ENCODE measurements at places on chromosomes 3 and 15.

DNA sequence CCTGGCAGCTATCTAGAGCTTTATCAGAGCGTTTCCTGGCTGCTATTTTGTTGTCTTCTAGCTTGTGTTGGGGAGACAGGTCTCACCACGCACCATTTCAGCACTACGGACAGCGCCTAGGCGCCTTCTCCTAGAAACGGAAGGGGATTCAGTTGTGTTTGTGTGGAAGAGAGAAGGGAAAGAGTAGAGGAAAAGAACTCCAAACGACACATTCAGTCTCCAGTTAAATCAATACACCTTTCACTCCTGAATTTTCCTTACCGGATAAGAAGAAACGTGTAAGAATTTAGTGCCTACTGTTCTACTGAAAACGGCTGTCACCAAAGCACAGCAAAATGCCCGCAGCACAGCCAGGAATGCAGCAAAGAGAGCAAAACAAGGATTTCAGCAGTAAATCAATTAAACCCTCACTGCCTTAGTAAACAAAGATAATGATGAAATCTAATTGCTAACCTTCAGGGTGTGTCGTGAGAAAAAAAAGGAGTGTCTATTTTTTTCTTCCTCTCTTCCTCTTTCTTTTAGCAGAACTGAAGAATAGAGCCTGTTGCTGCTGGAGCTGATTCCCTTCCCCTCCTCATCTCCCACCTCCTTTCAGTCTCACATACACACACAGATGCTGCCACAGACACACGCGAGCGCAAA lies 412 bp upstream of the CTXN2 start:
- no peak for DNase-seq

DNA sequence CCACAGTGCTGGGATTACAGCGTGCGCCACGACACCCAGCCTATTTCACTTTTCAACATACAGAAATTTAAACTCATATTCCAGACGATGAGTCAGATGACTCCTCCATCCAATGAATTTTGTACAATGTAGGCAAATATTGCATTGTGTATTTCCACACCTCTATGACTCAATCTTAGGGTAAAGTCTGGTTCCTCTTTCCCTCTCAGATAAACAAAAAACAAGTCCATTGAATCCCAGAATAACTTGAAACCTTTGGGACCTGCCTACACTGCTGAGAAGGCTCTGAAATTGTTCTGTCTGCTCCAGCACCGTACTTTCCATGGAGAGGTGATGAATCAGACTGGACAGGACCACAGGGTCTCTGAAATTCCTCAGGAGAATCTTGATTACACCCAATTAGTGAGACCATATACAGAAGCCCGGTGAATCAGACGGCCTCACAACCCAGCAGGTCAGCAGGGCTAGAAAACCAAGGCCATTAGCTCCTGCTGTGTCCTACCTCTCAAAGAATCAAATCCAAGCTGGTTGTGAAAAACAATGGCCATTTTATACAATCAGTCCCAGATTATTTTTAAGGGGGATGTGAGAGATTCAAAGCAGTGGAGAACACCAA lies 112.6 kb downstream of the ERC2 start:
- DNase-seq, result no peak

DNA sequence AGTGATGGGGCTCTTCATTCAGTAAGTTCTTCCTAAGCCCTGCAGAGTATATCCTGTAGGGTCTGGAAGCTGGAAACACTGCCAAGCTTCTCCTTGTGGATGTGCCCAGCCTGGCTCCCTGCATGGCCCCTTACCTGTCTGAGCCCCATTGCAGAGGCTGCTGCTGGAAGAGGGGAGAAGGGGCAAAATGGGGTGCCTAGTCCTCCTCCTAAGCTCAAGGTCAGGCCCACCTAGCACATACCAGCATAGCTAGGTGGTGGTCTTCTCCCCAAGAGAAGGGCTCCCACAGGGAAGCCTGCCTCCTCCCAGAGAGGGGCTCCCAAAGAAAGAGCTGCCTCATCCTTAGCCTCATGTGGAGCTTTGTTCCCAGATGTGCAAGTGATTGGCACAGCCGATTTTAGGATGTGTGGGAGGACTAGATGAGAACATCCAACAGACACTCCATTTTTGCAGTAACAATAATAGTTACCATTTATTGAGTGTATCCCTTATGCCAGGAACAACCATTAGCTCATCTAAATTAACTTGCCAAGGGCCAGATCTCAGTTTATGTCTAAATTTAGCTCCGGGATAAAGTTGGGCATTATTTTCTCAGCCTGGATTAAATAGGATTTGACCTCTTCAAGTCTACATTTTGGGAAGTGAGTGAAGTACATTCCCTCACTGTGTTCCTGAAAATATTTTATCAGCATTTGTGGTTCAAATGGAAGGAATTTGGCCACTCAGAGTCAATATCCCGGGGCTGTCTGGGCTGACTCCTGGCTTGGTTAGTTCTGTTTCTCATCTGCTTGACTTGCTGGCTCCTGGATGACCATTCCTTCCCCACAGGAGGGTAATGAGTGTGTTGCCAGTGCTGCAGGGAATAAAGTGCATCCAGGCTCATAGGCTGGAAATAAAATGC lies 291.1 kb upstream of the ROPN1 start:
- no peak for DNase-seq

DNA sequence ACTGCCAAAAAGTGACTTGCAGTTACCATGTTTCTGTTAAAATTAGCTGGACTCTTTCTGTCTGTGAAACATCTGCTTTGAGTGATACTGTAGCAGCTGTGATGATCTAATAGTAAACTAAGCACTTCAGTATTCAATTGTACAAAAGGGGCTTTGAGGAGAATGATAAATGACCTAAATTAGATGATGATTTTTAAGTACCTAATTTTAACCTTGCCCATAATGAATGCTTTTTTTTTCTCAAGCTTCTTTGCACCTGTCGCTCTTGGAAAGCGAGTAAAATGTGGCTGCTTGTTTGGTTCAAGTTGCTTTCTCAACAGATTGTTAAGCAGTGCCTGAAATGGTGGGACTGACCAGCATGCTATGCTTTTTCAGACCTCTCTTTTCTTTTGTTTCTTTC lies 752.3 kb downstream of the EPHA3 start:
- DNase-seq, result no peak

GRCh38 chr3:102466001-102466400 lies 31.2 kb downstream of the ZPLD1 start:
- no peak for DNase-seq

DNA sequence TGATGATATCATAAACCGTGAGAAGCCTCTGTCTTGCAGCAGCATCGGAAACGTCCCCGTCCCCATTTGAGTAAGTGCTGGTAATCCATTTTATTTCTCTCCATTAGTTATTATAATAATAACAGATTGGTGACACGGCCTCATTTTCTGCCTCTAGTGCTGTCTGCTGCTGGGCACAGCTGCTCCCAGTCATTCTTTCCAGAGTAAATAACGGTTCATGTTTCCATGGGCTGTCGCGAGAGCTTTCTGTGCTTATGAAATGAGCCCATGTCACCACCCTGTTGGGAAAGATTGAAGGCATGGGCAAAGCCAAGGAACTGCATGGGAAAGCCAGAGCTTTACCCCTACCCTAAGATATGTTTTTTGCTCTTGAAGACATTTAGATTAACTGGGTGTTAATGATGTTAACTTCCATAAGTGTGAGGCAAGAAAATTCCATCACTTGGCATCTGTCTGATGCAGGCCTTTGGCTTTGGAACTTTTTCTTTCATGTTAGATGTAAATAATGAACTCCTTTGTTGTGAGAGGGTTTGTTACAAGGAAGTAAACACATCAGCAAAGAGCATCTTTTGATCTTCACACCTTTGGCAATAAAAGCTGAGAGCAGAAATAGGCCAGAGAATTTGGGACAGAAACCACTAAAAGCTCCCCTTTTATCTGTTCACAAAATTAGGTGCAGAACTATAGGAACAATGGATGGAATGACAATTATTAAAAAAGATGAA lies 141.8 kb downstream of the FILIP1L start:
- DNase-seq, result no peak

GRCh38 chr3:185984203-185984602 lies 46.4 kb upstream of the TRA2B start:
- no peak for DNase-seq

GRCh38 chr3:69282181-69282580 lies 103.7 kb downstream of the FRMD4B start:
- DNase-seq, result peak; percentile 28

DNA sequence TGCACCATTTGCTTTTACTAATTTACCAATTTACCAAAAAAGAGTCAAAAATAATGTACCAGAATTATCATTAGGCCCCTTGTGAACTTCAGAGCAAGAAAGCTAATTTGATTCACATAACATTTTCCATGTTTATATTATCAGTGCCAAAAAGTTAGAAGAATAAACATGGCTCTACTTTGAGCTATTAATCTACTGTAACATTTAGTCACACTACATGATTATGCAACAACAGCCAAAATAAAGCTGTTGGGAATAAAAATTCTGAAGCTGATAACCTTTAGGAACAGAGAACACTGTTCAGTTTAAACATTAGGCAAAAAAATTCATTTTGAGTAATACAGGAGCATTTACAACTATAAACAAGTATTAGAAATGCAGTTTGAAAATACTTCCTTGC lies 63.6 kb downstream of the PROS1 start:
- no peak for DNase-seq

GRCh38 chr3:54198556-54198955 lies 76.2 kb downstream of the CACNA2D3 start:
- DNase-seq, result no peak

DNA sequence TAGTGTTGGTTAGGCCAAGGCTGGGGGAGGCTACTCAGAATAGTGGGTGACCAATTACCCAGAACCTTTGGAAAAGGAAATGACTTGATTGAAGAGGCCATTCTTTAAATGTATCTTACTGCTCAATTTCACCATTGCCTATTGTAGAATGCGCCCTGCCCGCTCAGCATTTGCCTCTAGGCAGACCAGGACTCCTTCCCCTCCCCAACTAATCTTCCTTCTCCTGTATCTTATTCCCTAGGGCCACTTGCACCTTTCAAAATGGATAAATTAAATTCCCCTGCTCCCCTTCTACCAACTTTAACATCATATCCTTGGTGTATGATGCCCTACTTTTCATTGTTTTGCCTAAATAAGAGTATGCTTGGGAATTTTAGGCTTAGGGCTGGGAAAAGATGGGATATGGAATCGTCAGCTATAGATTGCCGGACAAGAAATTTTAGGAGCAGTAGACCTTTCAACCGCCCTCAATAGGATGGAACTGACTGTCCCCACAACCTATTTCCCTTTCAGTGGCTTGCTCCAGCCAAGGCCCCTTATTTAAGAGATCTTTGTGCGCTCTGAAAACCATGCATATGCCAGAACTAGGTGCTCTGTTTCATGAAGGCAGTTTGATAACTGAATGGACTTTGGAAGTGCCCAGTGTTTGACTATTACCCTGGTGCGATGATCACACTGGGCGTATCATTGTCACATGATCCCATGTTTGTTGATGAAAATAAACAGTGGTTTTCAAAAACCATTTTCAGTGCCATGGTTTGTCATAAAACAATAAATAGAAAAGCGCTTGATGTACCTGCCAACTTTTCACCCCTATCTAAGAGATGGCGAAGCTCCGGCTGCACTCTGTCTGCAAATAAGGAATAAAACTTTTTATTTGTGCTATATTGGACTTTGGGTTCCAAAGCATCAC lies 74.3 kb upstream of the TSEN2 start:
- no peak for DNase-seq

DNA sequence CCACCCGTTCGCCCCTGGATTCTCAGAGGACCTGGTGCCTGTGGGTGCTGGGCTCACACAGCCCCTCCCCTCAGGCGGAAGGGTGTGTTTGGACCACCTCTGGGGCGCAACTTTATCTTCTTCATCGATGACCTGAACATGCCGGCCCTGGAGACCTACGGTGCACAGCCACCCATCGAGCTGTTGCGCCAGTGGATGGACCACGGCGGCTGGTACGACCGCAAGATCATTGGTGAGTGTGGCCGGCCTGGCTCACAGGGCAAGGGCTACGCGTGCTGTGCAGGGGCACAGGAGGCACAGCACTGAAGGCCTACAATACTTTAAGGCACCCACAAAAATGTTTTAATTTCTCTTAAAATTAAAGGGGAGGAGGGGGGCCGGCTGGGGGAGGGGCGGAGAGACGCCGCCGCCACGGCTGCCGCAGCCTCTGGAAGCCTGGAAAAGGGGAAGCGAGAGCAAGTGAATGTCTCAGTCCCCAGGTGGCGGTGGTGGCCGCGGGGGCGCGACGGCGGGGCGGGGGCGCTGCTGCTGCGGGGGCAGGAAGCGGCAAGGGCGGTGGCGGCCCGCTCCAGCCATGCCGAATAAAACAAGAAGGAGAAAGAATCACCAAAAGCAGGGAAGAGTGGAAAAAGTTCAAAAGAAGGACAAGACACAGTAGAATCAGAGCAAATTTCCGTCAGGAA lies 56.8 kb downstream of the DNAH1 start:
- no peak for DNase-seq

DNA sequence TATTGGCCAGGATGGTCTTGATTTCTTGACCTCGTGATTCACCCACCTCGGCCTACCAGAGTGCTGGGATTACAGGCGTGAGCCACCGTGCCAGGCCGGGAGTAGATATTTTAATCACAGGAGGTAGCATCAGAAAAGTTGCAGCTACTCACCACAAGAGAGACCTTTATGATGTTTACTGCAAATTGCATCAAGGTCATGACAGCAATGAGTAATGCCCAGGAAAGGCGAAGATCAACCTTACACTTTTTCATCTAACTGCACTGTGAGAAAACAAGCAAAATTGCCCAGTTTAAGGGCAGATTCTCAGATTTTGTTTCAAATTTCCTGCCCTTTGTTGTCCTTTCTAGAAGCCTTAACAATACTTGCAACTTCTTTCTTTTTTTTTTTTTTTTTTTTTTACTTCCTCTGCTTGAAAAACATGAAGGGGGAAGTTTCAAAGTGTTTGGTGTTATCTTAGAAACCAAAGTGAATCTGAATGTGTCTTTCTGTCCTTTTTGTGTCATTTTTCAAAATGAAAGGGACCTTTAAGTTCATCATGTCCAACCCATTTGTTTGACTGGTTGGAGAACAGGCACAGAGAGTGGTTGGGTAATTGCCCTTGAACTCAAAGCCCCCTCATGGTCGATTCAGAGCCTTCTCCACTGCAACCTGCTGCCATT lies 25.0 kb downstream of the TGFBR2 start:
- DNase-seq, result no peak

GRCh38 chr3:5153074-5153473 lies 31.0 kb downstream of the ARL8B start:
- DNase-seq, result no peak

DNA sequence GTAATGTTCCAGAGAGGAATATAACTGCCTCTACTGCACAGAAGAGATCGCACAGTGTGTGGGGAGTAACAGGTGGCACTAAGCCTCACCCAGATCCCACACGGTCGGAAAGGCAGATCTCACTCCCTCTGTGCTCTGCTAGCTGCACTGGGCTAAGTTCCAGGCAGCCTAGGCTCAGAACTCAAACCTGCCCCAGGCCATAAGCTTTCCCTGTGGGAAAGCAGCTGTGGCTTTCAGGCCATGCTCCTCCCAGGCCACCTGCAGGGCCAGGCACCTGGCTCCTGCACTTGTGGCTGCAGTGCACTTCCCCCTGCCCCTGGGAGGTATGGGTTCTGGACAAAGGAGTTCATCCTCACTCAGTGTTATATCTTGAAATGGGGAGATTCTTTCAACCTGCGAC lies 27.5 kb downstream of the PCCB start:
- no peak for DNase-seq

GRCh38 chr15:40082195-40082883 lies 26.3 kb downstream of the BMF start:
- no peak for DNase-seq
